ENCODE measurements at places on chromosomes 11 and 22.
A peak's percentile ranks its signal among the peaks of the same experiment; 100 is the strongest.

- no peak for DNase-seq
Measured at GRCh38 chr11:128357073-128357472, 230.3 kb downstream of the ETS1 start.

GRCh38 chr11:124394408-124394807 lies 4.4 kb downstream of the OR8B3 start:
- no peak for DNase-seq

GRCh38 chr22:33512908-33513307 lies 407.4 kb downstream of the LARGE1 start:
- DNase-seq: no peak

DNA sequence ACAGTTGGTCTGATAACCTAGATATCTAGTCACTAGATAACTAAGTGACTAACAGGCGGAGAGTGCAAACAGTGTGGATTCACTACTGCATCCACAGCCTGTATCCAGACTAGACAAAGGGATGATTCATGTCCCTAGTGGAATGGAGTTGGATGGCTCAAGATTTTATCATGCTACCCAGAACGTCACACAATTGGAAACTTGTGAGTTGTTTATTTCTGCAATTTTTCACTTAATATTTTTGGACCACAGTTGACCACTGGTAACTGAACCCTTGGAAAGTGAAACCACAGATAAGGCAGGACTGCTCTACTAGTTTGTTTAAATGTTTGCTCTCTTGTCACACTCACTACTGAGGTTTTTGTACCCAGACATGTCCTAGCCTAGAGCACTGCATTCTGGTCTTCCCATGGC lies 76.0 kb downstream of the UBASH3B start:
- DNase-seq: no peak

- DNase-seq: no peak
Measured at GRCh38 chr11:122108192-122108799, 7.7 kb downstream of the BLID start.

DNA sequence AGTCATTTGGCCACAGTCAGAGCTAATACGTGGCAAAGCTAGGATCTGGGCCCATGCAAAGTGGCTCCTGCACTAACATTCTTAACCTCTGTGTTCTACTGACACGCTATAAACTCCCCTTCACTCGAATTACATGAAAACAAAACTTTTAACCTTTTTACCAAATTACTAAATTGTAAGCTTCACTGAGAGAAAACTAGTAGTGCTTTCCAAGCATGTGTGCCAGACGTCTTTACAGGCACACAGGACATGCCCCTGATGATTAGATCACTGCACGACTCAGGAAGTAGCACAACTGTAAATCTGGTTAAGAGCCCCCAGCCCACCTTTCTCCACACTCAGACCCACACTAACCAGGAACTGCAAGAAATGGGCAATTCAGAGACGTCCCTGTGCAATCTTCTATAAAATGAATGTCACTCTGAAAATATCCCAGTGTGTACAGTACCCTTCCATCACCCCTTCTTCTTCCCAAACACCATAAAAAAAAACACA lies 16.1 kb downstream of the PHF21A start:
- no peak for DNase-seq

- DNase-seq: no peak
Measured at GRCh38 chr11:94342250-94342649, 37.9 kb downstream of the IZUMO1R start.

DNA sequence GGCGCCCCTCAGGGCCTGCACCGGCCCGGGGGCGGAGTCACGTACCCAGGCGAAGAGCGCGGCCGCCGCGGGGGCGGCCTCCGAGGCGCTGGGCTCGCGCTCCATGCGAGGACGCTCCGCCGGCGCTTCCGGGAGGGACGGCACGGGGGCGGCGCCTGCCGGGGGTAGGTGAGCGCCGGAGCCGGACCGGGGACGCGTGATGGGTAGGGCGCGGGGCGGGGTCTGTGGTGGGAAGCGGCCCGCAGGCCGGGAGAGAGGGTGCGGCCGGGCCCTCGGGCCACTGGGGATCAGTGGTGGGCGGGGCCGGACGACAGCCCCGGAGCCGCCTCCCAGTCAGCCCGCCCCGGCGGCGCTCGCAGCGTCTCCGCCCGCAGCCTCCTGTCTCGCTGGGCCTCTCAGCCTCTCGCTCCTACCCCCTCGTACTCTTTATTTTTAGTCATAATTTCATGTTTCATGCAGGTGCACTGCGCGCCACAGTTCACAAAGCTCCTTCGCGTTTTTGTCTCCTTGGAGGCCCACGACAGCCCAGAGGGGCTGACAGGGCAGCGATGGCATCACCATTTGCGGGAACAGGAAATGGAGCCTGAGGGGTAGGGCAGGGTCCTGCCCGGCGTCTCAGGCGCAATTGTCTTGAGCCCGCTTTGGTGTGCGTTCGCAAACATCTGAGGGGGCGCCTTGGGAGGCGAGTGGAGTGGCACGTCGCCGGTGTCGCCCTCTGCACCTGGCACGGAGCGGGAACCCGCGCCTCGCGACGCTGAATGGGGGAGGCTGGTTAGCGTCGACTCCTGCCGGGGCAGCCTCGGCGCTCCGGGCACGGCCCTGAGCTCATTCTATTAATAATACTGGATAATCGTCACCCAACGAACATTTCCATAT lies at the start of gene SERGEF:
SERGEF (minus strand) TSS at position 142 of the 876 bp plus-strand sequence; CDS start at position 105, 37 bp downstream.
- DNase-seq: peak; percentile 76

DNA sequence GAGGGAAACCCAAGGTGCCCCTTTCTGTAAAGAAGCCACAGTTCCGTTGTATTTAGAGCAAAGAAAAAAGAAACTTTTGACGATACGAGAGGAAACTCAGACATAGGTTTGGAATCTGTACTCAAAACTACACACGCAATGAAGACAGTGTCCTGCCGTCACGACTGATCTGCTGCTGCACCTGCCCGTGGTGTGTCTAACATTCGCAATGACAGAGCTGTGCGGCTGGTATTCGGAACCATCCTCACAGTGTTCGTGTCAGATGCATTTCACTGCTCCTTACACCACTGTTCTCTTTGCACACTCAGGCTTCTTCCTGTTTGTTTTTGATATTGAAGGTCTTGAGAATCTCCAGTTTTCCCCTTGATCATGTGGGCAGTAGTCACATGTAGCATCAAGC lies 84.8 kb downstream of the RTL6 start:
- DNase-seq: no peak

- DNase-seq: no peak
Measured at GRCh38 chr11:97743205-97743742, 1277.5 kb upstream of the CNTN5 start.

DNA sequence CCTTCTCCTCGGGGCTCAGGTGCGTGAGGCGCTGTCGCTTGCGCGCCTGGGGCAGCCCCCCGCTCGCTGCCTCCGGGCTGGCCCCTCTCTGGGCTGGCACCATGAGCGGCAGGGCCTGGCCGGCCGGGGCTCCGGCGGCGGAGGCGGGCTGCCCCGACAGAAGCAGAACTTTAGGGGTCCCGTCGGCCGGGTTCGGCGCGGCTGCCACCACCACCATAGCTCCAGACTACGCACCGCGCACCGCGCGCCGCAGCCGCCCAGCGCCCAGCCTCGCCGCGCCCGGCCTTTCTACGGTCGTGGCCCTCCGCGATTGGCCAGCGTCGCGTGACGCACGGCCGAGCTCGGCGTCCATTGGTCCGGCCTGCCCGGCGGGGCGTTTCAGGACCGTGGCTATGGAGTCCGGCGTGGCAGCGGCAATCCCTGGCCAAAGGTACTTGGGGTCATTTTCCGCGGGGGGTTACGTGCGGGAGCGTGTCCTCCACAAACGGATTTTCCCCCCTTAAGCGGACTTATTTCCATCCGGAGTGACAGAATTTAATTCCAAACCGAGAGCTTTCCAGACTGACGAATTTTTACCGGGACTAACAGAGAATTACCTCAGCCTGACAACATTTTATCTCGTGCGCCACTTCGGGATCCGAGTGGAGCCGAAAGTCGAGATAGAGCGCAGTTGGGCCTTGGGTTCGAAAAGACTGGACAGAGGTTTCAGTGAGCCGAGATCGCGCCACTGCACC lies at the start of gene XBP1:
XBP1 (minus strand) TSS at position 262 of the 734 bp plus-strand sequence.
- peak; percentile 61 for DNase-seq

GRCh38 chr11:33700502-33701271 lies at the start of gene C11orf91:
Gene C11orf91, minus strand, starts transcription at chr11:33700826. Its CDS starts 86 bp downstream, at chr11:33700740.
- DNase-seq: peak; percentile 65

- DNase-seq: no peak
Measured at GRCh38 chr22:44486538-44486937, 11.5 kb downstream of the RTL6 start.

GRCh38 chr11:113906038-113906437 lies 1.4 kb downstream of the HTR3B start:
- no peak for DNase-seq

- no peak for DNase-seq
Measured at GRCh38 chr11:111777094-111778046, 11.2 kb upstream of the PPP2R1B start.

All from activated CD8-positive, alpha-beta memory T cell treated with anti-CD3 and anti-CD28 coated beads for 1 hour (primary cell).